Stimulated activated CD8-positive, alpha-beta memory T cell treated with anti-CD3 and anti-CD28 coated beads, Interleukin-12 subunit alpha, Interleukin-12 subunit beta, amount 100 ng/mL, for 4 hours (primary cell): ENCODE measurements at places on chromosomes 2 and 18.
A peak's percentile ranks its signal among the peaks of the same experiment; 100 is the strongest.

- DNase-seq = no peak
Observed at GRCh38 chr2:240921311-240921994, 15.3 kb downstream of the CROCC2 start.

- no peak for DNase-seq
Observed at GRCh38 chr2:235588750-235589149, 94.9 kb downstream of the AGAP1 start.

GRCh38 chr2:186559848-186560247 lies 30.0 kb upstream of the ITGAV start:
- no peak for DNase-seq

DNA sequence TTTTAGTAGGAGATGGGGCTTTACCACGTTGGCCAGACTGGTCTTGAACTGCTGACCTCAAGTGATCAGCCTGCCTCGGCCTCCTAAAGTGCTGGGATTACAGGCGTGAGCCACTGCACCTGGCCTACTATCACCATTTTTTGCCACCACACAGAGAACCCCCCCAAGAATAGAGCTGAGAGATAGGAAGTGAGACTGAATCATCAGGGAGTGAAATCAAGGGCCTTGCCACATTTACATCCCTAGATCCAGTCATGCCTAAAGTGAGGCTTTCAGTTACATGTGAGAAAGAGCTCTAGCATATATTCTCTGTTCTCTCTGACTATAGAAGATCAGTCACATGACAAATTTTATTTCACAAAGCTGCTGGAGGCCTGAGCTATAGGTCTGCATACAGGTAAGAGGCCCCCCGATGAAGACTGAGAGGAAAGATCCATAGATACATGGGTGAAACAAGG lies 28.0 kb upstream of the KCMF1 start:
- no peak for DNase-seq

DNA sequence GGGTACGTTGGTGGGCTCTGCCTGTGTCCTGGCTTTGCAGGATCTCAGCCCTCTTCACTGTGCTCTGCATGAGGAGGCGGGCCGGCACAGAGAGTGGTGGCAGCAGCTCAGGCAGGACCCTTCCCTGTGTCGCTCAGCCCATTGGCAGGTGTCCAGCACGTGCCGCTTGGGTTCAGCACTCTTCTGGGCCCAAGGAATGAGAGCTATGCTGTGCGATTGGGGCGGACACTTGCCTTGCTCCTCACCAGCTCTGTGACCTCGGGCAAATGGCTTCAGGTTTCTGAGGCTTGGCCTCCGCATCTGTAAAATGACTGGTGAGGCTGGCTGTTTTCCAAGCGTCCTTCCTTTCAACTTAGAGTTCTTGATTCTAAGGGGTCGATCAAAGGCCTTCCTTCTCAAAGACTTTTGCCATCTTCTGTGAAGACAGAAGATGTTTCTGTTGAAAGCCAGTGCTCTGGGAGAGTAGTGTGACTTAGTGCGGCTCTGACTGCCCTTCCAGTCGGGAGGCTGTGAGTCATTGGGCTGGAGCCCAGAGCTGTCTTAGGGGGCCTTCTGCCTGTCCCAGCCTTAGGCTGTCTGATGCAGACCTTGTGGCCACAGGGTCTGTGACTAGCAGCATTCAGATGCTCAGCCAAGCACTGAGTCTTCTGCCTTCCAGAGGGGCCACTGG lies 35.6 kb downstream of the GLI2 start:
- no peak for DNase-seq

- DNase-seq = no peak
Observed at GRCh38 chr2:234191819-234192407, 141.4 kb downstream of the SPP2 start.

DNA sequence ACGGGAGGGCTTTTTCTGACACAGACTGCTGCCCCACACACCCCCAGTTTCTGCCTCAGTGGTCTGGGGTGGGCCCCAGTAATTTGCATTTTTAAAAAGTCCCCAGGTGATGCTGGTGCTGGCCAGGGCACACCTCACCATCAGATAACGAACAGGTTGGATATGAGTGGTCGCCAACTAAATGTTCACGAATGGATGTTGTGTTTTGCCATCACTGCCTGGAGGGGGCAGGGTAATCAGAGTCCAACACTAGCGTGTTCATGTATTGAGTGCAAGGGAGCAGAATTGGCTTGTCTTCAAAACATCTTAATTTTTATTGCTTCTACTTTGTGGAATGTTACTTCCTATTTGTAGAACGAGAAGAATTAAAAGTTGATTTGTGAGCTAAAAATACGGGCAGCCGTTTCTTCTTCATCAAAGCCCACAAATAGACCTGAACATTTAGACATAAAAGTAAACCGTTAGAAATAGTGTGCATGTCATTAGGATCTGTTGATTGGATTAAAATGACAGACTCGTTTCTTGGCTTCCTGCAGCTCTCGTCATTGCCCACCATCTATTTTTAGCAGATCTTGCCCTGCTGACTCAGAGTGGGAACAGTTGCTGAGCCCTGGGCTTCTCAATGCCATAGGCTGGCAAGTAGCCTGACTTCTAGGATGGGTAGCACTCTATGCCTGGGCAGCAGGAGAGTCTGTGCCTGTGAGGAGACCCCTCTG lies 45.2 kb downstream of the NCK2 start:
- DNase-seq = peak; percentile 39

- peak; percentile 21 for DNase-seq
Observed at GRCh38 chr2:38665854-38666555, at the start of gene GALM. GALM (plus strand) TSS chr2:38666114; CDS start chr2:38666162, 48 bp downstream.
